ENCODE measurements at places on chromosomes 12 and 14.

DNA sequence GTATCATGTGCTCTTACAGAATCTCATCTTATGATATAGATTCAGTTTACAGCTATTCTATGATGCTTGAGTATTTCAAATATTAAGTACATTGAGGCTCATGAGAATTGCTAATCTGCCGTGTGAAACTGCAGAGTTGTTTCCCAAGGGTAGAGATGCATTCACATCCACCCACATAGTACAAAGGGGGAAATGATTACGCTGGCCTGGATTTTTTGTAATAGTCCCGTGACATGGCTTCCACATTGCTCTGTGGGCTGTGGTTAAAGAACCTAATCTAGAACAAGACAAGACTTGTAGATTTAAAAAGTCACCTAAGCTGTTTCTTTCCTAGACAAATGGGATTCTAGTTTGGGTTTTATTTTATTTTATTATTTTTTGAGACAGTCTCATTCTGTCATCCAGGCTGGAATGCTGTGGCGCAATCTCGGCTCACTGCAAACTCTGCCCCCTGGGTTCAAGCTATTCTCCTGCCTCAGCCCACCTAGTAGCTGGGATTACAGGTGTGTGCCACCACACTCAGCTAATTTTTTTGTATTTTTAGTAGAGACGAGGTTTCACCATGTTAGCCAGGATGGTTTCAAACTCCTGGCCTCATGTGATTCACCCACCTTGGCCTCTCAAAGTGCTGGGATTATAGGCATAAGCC, 13.0 kb upstream of the RIOX1 start:
- no peak for DNase-seq

GRCh38 chr14:100789460-100790417, 36.2 kb upstream of the MEG3 start:
- DNase-seq, result no peak

DNA sequence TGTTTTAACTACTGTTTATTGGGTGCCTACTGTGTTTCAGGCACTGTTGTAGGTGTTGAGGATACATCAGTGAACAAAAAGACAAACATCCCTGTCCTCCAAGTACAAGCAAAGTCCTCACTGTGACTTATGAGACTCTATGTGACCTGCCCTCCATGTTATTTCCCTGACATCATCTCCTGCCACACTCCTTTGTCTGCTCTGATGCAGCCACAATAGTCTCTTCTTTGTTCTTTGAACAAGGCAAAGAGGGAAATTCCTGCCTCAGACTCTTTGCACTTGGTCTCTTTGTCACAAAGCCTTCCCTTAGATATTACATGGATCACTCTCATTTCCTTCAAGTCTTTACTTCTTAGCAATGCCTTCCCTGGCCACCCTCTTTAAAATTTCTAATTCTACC, 240.1 kb upstream of the SRRM4 start:
- DNase-seq, result no peak

- DNase-seq, result no peak
Observed at GRCh38 chr14:68463705-68464374, 329.0 kb downstream of the ZFP36L1 start.

GRCh38 chr12:77610446-77610845, 220.2 kb upstream of the NAV3 start:
- no peak for DNase-seq

- DNase-seq, result no peak
Observed at GRCh38 chr14:33332497-33332896, 393.8 kb downstream of the NPAS3 start.

- peak; percentile 49 for DNase-seq
Observed at GRCh38 chr14:102594514-102595175, 2.2 kb downstream of the RCOR1 start.

DNA sequence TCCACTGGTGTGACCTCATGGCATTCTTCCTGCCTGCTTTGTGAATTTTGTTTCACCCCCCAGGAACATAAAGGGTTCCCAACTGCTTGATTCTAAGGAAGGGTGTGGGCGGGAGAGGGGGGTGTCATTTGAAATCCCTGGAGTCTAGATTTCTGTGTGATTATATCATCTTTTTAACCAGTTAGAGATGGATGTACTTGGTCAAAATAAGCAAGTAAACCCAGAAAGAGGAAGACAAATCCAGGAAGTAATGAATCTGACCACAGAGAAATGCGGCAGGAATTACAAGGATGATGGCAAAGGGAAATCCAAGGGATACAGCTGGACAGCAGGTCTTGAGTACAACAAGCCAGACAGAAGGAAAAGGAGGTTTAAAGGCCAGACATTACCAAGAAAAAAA, 38.9 kb downstream of the DMAC2L start:
- no peak for DNase-seq

GRCh38 chr12:124115496-124115895, 142.5 kb downstream of the ZNF664 start:
- no peak for DNase-seq

All from activated gamma-delta T cell treated with Interleukin-2 at 50 U/mL for 16 hours (primary cell).